ENCODE measurements at places on chromosomes 2 and 18.

DNA sequence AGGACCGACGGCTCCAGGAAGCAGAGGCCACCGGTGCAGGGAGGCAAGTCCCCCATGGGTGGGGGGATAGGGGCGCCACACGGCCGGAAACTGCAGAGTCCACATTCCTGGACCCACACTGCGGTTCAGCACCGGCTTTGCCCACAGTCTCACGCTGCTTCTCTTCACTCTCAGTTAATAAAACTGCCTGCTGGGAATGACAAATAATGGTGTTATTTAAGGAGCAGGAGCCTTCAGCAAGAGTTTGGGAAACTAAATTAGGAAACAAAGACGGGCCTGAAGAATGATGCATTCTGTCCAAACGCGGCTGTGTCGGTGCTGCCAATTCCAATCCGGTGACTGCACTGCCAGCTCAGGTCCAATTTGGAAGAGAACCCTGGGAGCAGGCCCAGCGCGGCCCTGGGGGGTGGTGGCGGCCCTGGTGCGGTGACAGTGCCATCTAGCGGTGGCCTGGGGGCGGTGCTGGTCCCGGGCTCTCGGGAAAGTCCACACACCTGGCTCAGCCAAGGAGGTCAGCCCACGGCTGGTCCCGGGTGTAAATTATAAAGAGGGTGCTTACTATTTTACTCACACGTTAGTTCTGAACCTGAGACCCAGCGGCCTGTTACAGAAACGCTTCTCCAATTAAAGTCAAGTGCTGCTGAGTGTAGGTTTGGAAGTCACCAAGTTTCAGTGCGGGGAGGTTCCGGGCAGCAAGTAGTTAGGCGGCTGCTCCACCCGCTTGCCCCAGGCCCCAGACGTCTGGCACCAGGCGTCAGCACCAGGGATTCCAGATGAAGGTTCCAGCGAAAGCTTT lies 73.1 kb upstream of the PXDN start:
- peak; percentile 89 for DNase-seq

- DNase-seq, result no peak
These were observed 1.7 kb downstream of the CYP27A1 start for GRCh38 chr2:218783688-218784087.

- no peak for DNase-seq
These were observed 37.4 kb downstream of the DNMT3A start for GRCh38 chr2:25304321-25304720.

- no peak for DNase-seq
These were observed 28.2 kb downstream of the RND3 start for GRCh38 chr2:150459281-150459680.

GRCh38 chr2:204312105-204312504 lies 233.2 kb upstream of the PARD3B start:
- no peak for DNase-seq

GRCh38 chr2:32741575-32741974 lies 113.7 kb downstream of the TTC27 start:
- no peak for DNase-seq

DNA sequence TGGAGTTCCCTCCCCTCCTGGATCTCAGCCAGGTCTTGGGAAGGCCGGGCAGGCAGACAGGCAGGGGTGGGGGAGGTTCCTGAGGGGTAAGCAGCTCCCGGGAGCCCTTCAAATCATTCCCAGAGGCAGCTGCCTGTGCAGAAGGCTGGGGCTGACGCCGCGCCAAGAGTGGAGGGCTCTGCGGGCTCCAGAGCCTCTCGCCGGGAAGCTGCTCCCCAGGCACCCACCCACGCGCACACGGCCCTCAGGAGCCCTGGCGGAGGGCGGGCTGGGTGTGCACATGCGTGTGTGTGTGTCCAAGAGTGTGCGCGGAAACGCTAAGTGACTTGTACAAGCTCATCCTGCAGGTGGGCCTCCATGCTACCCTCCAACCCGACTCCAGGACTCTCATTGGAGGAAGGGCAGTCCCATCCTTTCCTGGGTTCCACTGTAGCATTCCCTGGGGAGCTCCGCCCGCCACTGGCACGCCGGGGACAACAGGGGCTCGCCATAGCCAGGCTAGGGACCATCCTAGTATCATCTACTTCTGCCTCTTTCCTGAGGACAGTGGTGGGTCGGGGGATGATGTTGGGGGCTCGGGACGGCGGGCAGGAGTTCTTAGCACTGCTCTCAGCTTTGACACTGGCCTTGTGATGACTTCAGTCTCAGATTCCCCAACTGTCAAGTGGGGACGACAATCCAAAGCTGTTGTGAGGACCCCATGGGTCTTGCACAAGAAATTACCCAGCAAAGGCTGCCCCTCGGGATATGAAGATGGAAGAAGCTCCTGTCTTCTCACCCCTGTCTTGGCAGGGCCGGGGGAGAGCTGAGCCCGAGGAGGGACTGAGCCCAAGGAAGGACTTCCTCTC lies 50.3 kb downstream of the INHBB start:
- DNase-seq, result no peak

DNA sequence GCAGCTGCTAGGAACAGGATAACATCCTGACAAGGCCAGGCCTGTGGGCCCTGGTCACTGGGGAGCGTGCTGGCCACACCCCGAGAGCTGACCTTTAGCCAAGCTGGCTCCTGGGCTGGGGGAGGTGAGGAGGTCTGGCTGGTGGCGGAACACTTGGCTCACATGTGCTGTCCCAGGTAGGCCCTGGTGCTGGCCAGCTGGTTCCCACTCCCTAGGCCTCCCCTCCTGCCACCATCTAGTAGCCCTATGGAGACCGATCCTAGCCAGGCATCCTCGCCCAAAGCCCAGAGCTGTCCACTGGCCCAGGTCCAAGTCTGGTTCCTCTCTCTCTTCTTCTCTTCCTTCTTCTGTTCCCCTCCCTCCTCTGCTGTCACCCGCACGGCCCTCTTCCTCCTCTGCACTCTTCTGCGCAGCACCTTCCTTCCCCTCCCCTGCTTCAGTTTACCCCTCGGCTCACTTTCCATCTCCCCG lies 52.4 kb downstream of the TNS1 start:
- DNase-seq, result peak; percentile 70

GRCh38 chr2:106113361-106113966 lies 80.6 kb downstream of the UXS1 start:
- DNase-seq, result no peak

DNA sequence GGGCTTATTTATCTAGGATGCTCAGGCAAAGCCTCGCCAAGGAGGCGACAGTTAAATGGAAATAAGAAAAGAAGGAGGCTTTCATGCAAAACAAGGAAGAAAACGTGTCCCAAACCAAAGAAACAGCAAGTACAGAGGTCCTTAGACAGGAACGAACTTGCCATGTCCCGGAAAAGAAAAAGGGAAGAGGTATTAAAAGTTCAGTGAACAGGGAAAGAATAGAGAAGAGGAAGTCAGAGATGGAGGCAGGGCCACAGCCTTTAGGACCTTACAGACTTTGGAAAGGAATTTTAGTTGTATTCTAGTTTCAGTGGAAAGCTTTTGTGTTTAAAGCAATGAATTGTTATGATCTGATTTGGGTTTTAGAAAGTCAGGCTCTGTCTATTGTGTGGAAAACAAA lies 22.1 kb downstream of the IKZF2 start:
- DNase-seq, result no peak

DNA sequence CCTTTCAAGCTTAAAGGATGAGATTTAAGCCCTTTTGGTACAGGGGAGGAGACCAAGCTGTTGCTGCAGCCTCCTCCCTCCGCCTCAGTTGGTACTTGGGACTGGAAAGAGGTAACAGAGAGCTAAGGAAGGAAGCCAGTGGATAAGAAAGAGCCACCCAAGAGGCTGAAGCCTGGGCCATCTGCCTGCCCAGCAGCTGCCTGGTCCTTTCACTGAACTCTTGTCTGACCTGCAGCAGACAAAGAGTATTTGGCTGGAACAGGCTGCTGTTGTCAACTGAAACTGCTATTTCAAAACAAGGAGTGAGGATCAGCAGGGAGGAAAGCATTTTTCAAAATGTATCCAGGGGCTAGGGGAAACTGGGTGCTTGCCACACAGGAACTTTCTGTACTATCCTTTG lies 30.3 kb downstream of the TNS1 start:
- DNase-seq, result peak; percentile 25

DNA sequence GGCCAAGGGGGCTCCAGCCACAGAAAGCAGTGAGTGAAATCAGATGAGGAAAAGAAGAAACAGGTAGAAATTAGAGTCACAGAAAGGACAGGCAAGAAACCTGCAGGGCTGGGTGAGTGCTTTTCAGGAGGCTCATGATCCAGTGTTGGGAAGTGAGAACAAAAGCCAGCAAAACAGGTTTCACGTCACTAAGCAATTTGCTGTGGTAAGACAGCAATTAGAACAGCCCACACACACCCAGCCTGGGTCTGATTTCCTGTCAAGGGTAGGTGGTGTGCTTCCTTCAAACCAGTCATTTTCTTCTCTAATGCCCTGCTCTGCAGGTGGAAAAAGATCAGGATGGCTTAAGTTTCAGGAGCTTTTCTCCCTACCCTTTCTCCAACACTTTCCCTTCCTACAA lies 52.9 kb upstream of the XDH start:
- DNase-seq, result no peak

- DNase-seq, result no peak
These were observed 42.4 kb downstream of the ST3GAL5 start for GRCh38 chr2:85846411-85846810.

- DNase-seq, result peak; percentile 68
These were observed 199.7 kb upstream of the RAB6C start for GRCh38 chr2:129779783-129780182.
